ENCODE measurements at places on chromosomes 12 and 14.

DNA sequence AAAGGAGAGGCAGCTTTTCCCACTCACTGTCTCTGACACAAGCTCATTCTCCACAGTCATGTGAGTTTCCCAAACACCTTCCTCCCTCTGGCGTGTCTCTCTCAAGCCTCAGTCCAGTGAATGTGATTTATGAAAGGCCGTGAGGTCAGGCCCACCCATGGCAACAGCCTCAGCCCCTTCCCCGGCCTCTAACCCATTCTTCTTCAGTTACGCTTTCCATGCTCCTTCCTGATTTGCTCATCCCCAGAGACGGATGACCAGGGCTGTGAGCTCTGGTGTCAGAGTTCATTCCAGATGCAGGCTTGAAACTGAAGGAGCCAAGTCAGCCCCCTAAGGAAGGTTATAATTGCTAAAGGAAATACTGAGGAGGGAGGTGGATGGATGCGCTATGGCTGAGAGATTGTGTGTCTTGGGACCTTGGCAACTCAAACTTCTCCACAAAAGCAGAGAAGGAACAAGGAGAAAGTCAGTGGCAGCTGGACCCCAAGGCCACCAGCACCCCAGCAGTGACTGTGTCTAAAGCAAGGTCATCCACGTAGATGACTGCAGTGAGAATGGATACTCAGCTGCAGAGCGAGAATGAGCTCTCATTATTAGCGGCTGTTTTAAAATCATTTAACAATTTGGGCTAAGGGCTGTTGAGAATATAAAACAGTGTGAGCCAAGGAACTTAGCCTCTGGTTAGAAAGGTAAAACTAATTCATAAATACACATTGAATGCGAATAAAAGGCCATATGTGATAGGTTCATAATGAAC, 84.1 kb downstream of the FBXL14 start:
- DNase-seq: no peak

DNA sequence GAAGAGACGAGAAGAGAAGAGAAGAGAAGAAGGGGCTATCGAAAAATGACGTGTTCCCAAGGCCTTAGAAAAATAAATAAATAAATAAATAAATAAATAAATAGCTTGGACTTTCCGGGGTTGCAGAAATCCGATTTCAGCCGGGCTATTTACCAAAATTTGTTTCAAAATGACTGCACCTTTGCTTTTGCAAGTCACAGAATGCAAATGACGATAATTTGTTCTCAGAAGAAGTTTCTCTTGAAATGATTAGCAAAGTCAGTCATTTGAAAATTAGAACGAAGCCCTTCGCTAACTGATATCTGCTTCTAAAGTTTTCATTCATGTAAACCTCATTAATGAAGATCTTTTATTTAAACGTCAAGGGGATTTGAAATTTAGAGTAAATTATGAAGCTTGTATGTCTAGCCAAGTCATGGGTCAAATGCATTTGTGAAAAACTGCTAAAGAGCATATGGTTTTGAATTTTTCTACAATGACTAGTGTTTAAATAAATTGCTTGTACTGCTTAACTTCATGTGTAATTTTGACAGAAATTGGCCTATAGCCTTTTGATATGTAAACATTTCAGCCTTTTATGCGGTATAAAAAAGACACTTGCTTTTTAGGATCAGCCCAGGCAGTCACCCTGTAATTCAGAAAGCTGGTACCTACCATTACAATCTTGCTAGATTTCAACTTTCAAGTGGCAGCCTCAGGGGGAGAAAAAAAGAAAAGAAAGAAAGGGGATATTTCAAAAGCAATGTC, 4.6 kb upstream of the GSC start:
- no peak for DNase-seq

GRCh38 chr12:76927170-76927784, 48.5 kb upstream of the CSRP2 start:
- peak; percentile 43 for DNase-seq

GRCh38 chr12:118773956-118774723, 207.2 kb upstream of the SRRM4 start:
- no peak for DNase-seq

DNA sequence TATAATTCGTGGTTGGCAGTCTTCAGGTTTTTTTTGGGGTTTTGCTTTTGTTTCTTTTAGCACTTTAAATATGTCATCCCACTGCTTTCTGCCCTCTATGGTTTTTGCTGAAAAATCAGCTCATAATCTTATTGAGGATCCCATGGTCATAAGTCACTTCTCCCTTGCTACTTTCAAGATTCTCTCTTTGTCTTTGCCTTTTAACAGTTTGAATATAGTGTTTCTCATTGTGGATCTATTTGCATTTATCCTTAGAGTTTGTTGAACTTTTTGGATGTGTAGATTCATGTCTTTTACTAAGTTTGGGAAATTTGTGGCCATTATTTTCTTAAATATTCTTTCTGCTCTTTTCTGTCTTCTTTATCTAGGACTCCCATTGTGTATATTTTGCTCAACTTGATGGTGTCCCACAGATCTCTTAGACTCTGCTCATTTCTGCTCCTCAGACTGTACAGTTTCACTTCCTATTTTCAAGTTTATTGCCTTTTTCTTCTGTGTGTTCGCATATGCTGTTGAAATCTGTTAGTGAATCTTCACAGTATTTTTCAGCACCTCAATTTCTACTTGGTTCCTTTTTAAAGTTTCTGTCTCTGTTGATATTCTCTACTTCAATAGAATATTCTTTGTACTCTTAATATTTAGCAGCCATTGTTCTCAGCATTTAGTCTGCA, 70.8 kb downstream of the WNK1 start:
- peak; percentile 84 for DNase-seq

DNA sequence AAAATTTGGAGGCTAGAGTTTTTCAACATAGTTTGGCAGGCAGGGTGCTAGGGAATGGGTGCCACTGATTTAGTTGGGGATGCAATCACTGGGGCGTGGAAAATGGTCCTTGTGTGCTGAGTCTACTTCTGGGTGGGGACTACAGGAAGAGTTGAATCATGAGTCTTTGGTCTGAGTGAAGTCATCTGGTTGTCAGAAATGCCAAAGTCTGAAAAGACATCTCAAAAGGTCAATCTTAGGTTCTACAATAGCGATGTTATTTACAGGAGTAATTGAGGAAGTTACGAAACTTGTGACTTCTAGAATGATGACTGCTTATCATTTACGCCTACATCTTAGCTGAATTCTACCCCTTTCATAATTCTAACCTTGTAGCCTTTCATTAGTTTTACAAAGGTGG, 209.1 kb downstream of the NUBPL start:
- no peak for DNase-seq

GRCh38 chr12:115403253-115403652, 719.3 kb upstream of the TBX3 start:
- no peak for DNase-seq

DNA sequence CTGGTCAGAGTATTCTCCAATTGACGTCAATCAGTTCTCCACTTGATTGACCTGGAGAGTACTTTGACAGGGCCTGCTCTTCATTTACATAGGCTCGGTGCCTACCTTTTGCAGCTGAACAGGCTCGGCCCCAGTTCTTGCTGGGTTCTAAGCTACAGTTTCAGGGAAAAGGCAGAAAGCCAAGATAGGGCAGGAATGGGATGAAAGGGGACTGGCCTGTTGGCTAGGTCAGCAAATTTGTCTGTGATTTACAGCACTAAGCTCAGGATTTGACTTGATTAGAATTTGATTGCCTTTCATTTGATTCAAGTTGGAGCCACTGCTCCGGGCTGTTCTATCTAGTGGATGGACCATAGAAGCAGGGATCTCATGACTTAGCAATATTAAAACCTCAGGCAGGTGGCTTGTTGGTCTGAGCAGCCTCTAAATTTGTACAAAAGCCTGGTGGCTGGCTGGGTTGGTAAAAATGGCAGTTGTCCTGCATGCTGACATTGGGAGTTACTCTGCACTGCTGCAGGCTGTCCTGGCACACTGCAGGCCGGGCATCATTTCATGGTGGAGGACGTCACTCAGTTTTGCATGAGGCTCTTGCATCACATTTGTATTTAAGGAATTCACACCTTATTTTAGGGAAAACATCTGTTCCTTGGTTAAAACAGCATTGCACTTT, 71.8 kb downstream of the BICD1 start:
- no peak for DNase-seq

GRCh38 chr12:64256166-64256800, 34.2 kb upstream of the KICS2 start:
- DNase-seq: peak; percentile 61

DNA sequence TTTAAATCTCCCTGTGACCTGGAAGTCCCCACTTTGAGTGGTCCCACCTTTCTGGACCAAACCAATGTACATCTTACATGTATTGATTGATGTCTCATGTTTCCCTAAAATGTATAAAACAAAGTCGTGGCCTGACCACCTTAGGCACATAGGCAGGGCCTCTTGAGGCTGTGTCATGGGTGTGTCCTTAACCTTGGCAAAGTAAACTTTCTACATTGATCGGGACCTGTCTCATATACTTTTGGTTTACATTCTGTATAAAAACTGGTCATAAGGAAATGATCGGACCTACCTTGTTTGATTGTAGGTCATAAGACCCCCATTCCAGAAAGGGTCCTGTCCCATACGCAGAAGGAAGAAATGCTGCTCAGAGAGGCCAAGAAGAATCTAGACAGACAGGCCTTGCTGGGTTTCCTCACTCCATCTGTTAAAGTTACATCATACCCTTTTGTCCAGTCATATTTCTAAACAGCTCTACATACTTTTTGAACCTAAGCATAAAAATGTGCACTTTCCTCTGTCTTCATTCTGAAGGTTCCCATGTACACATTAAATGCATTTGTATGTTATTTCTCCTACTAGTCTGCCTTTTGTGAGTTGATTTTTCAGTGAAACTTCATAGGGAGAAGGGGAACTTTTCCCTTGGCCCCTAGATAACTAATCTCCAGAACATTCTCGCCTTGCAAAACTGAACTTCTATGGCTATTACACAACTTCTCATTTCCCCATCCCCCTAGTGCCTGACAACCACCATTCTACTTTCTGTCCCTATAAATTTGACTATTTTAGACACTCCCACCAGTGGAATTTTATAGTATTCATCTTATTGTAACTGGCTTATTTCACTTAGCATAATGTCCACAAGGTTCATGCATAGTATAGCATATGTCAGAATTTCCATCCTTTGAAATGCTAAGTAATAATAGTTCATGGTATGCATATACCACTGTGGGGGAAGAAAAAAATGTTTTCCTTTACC, 30.2 kb upstream of the CPM start:
- DNase-seq: no peak

DNA sequence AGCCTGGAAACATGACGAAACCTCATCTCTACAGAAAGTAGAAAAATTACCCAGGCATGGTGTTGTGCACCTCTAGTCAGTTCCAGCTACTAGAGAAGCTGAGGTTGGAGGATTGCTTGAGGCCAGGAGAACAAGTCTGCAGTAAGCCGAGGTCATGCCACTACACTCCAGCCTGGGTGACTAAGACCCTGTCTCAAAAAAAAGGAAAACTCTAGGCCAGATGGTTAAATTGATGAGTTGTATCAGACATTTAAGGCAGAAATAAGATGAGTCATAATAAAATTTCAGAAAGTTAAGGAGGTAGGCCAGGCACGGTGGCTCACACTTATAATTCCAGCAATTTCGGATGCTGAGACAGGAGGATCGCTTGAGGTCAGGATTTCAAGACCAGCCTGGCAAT, 10.7 kb downstream of the EIF2S1 start:
- no peak for DNase-seq

DNA sequence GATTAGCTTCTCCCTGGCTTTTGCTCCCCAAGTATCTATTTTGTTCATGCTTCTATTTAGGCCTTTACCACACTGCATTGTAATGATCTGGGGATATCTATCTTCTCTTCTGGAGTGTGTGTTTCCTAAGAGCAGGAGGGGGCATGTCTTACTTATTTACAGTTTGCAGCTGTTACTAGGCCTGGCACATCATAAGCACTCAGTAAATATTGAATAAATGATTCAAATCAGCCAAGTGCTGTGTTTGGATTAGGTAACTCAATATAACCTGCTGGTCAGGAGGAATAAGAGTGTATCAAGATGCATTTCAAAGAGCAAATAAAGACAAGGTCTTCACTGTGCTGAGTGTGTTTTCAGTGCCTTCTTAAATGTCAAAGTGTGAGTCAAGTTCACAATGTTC, 186.1 kb downstream of the FOXG1 start:
- DNase-seq: no peak

DNA sequence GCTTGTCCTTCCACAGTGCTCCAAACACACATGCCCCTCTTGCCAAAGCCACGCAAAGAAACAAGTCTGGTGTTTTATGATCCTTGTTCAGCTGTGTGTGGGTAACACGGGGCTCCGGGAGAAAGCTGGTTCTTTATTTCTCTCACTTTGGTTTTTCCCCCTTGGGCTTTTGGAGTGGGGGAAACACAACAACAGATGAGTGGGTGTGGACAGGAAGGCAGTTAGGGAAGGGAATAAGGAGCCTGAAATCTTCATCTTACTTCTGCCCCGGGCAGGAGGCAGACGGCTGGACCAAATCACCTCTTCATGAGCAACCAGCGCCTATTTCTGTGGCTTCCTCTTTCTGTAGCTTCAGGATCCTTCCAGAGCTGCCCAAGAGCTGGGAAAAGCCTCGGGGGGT, 218.5 kb downstream of the PHETA1 start:
- DNase-seq: no peak

DNA sequence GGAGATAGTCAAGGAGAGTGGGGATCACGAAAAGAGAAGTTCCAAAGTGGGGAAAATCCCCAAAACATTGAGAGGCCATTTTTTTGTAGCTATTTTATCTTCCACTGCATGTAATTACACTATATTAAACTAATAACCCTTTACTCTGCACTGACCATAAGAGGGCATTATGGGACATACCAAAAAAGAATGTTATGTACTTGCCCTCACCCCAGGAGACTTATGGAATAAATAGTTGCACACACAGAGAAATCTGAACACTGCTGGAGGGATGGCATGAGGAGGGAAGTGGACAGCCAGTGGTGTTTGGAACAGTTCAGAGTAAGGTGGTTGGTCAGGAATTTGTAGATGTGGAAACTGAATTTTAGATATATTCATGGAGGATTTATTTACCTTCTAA, 422.9 kb downstream of the SNAPC1 start:
- DNase-seq: no peak

DNA sequence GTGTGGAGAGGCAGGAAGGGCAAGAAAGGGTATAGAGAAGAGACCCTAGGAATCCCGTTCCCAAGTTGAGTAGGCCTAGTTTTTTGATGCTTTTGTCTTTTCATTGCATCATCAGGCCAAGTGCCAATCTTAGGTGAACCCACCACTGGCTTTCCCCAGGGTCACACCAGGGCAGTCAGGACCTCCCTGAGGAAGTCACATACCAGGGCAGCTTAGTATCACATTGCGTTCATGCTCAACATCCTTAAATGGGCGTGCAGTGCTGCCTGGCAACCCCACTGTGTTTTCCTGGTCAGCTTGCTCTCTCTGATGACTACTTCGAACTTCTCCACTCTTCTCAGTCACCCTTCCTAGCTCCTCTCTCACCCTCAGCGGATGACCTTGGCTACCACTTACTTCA, 9.0 kb downstream of the ASIC1 start:
- DNase-seq: no peak

GRCh38 chr14:75422169-75422568, 5.7 kb upstream of the JDP2 start:
- DNase-seq: no peak

Measured in OCI-LY7 (cell line).